ENCODE measurements at places on chromosomes 1 and 21.

- DNase-seq, result no peak
These were observed 82.2 kb downstream of the FAM78B start for GRCh38 chr1:166084613-166085012.

DNA sequence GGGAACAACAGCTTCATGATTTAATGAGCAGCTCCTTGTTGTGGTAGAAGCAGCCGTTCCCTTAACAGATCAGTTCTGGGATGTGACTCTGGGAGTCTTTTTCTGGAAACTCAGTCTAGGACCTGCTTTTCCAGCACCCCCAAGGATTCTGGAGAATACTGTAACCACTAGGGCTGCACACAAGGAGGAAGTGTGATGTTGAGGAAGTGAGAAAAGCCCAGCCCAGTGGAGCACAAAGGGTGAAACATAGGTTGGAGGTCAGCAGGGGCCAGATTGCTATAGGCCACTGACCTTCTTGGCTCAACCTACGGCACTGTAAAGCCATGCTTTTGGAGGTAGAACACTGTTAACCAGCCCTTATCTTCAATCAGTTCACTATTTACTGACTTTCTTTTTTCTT is 10.1 kb upstream of the PLA2G5 start:
- no peak for DNase-seq

- no peak for DNase-seq
These were observed 13.3 kb upstream of the POFUT2 start for GRCh38 chr21:45300786-45301520.

DNA sequence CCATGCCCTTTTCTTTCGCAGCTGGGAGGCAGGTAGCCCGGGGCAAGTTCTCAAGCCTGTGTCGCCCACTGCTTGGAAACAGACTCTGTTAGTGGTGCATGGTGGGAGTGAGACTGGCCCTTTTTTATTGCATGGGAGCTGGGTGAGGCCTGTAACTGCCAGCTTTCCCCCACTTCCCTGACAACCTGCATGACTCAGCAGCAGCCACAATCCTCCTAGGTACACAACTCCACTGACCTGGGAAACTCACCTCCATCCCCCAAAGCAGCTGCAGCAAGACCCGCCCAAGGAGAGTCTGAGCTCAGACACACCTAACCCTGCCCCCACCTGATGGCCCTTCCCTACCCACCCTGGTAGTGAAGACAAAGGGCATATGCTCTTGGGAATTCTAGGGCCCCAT is 25.8 kb downstream of the PIGP start:
- no peak for DNase-seq

DNA sequence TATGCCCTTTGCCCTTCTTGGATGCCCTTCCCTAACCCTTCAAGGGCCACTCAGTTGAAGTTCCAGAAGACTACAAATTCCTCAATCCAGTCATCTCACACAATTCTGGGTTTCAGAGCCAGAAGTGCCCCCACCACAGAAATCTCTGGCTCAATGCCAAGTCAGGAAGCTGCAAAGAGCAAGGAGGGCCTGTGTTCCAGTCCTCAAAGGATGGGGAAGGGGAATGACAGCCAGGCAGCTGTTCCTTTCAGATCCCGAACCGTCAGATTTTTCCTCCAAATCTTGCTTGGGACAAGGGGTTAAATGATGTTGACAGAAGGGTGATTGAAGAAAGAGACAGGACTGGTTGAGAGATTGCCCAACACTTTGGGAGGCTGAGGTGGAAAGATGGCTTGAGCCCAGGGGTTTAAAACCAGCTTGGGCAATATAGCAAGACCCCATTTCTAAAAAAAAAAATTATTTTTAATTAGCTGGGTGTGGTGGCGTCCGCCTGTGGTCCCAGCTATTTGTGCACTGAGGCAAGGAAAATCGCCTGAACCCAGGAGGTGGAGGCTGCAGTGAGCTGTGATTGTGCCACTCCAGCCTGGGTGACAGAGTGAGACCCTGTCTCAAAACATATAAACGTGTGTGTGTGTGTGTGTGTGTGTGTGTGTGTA is 716 bp upstream of the HPDL start:
- DNase-seq, result no peak

GRCh38 chr1:214615871-214616270 is 12.9 kb downstream of the CENPF start:
- no peak for DNase-seq

GRCh38 chr1:162279136-162279498 is 97.5 kb downstream of the SPATA46 start:
- DNase-seq, result no peak

DNA sequence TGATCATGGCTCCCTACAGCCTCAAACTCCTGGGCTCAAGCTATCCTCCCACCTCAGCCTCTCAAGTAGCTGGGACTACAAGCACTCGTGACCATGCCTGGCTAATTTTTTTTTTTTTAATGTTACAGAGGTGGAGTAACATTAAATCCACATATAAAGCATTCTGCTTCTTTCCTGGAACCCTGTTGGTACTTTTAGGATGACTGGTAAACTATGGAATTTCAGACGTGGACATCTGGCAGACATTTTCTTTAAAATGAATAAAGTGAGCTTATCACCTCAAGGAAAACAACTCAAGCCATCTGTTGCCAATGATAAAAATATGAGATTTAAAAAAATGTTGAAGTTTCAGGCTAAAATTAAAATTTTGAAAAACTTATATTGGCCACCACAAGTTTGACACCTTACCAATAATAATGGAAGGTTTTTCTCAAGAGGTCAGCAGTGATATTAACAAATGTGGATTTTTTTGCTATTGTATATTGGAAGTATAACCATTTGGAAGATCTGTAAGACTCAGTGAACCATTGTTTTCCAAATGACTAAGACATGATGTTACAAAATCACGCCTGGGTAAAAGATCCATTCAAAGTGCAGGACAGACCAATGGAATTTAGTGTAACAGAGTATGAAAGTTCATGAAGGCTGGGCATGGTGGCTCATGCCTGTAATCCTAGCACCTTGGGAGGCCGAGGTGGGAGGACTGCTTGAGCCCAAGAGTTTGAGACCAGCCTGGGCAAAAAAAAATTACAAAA is 52.7 kb upstream of the EIF4G3 start:
- no peak for DNase-seq

DNA sequence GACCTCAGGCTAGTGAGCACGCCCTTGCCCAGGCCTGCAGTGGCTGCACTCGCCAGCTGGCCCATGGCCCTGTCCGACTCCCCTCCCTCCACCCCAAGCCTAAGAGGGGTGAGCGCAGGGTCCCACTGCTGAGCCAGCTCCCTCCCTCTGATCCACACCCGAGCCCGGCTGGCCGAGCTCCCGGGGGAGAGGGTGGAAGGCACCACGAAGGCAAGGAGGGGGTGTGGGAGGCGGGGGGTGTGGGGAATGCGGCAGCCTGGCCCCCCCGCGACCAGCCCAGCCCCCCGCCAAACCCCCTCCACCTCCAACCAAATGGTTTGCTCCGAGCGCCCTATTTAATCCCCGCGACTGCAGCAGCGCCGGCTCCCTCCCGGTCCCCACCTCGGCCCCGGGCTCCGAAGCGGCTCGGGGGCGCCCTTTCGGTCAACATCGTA is at the start of gene CADM3:
TSS of gene CADM3 (plus strand) at position 362 of the 434 bp plus-strand sequence. CDS start 151 bp downstream, outside the sequence.
- DNase-seq, result no peak

DNA sequence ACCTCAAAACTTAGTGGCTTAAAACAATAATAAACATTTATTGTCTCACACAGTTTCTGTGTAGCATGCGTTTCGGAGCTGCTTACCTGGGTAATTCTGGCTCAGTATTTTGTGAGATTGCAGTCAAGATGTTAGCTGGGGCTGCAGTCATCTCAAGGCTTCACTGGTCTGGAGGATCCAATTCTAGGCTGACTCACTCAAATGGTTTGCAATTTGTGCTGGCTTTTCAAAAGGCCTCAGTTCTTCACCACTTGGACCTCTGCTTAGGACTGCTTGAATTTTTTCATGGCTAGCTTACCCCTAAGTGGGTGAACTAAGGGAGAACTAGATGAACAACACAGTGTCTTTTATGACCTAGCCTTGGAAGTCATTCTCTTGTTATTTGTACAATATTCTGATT is 21.0 kb downstream of the XPR1 start:
- DNase-seq, result no peak

DNA sequence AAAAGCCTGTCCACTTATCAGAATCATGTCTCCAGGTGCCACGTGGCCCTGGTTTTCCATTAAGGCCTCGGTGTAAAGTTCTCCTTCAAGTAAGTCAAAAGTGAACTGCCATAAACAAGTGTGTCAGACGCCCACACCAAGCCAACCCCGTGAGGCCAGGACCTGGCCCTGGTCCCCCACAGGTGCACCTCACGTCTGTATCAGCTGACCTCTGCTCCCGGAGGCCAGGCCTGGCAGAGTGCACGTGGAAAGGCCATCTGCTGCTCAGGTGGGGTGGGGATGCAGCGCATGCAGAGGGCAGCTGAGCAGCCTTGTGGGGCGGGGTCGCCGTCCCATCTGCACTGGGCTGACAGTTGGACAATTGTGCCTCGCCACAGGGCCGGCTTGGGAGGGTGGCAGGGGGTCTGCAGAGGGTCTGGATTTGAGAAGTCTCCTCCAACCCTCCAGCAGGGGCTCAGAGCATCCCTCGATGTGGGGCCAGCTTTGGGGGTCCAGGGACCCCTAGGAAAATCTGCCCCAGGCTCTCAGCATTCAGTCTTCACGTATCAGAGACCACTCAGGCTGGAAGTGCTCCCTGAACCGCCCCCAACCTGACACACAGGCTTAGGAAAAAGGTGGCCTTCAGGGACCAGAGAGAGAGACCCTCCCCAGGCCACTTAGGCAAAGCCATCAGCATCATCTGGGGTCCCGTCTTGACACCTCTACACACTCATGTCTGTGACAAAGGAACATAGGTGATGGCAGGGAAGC is 3.0 kb downstream of the SLC19A1 start:
- DNase-seq, result no peak

GRCh38 chr1:228956864-228957263 is 221.6 kb downstream of the RHOU start:
- DNase-seq, result no peak

GRCh38 chr1:208298593-208299269 is 54.5 kb upstream of the PLXNA2 start:
- DNase-seq, result no peak
